Right kidney (tissue), 9 donors: ENCODE measurements at places on chromosomes 3 and 15.

DNA sequence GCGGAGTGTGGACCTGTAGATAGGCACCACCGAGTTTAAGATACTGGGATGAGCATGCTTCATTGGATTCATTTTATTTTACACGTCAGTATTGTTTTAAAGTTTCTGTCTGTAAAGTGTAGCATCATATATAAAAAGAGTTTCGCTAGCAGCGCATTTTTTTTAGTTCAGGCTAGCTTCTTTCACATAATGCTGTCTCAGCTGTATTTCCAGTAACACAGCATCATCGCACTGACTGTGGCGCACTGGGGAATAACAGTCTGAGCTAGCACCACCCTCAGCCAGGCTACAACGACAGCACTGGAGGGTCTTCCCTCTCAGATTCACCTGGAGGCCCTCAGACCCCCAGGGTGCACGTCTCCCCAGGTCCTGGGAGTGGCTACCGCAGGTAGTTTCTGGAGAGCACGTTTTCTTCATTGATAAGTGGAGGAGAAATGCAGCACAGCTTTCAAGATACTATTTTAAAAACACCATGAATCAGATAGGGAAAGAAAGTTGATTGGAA, 29.5 kb downstream of the SYNM start:
- no peak for DNase-seq

- DNase-seq, result peak; percentile 2
Observed at GRCh38 chr15:62060896-62061280, 641 bp upstream of the VPS13C start.

- DNase-seq, result no peak
Observed at GRCh38 chr3:185693985-185694653, 108.0 kb downstream of the SENP2 start.

DNA sequence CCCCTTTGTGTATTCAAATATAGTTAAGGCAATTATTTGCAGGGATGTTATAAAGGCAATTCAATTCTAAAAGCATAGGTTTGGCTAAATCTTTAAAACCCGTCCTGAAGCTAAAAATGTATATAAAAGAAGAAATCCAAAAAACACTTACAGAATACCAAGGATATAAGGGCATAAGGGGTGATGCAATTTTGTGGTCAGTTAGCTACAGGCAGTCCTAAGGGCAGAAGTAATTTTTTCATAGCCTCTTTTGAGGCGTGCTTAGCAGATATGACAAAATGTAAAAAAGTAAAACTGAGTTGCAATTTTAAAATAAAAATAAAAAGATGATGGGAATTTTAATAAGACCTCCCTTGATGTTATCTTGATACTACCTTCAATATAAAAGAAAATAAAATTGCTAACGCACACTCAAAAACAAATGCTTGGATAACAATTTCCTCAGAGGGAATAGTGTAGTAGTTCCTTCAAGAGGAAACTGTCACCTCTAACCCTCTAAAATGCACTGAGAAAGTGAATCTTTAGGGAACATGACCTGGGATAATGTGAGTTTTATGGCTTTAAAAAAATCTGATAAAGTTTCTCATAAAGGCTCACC, 104.2 kb downstream of the MYH15 start:
- DNase-seq, result no peak

GRCh38 chr3:175601521-175601920, 742.4 kb downstream of the NAALADL2 start:
- DNase-seq, result no peak

DNA sequence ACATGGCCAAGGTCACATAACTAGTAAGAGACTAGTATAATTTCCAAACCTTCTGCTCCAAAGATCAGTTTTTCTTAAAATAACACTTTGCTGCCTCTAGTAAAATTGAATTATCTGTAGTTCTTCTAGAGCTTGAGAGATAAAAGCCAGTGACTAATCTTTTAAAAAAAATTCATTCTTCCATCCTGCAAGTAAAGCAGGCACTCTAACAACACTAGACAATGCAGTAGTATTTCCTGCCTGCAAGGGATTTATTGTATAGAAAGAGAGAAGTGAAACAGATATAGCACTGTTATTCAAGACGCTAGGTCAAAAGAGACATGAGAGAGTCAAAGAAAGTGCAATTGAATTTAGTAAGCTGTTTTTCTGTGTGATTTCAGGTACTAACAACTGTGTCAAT, 159.5 kb upstream of the TBC1D5 start:
- no peak for DNase-seq

DNA sequence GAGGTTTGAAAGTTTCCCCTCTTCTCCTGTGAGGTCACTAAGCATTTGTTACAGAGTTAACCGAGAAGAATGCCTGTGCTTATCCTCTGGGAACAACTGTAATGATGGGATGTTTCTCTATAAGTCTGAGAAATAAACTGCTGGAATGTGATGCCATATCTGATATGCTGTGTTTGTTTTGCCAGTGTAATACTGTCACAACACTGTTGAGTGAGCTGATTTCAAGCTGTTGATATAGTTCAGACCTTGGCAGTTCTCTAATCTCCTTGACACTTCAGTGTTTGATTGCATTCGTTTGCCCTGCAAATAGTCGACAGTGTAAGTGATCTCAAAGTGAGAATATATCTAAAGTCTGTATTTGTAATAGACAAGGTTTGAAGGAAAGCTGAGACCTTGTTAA, 73.3 kb downstream of the PTPRG start:
- DNase-seq, result no peak

DNA sequence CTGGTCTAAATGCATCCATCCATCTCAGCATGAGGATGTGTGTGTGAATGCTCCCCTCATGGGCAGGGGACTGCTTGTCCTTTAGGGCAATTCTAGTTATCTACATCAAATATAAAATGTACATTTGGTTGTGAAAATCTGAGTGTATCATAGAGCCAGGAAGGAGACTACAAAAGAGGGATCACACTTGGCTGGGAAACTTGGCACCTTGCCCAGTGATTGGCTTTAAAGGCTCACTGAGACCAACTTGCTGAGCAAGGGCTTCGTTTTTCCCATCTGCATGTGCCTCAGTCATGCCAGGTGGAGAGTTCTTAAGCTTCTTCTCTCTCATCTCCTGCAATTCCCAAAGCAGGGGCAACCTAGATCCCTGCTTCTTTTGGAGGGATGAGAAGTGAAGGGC, 5.2 kb downstream of the CAPN3 start:
- no peak for DNase-seq

DNA sequence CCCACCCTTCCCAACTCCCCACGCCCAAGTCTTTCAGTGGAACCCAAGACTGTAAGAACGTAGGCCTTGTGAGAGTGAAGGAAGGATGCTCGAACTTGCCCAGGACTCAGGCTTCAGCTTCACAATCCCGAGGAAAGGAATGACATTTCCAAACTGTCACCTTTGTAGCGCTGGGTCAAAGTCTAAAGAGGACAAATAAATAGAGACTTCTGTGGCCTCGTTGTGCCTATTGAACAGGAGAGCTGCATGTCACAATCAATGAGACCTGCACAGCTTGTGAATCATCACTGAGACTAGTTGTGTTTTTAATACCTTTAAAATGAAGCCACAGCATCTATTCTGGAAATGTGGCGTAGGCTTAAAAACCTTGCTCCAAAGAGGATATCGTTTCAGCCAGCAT, 222.8 kb upstream of the ST8SIA2 start:
- DNase-seq, result no peak

GRCh38 chr15:32053719-32054118, 23.4 kb downstream of the CHRNA7 start:
- no peak for DNase-seq

DNA sequence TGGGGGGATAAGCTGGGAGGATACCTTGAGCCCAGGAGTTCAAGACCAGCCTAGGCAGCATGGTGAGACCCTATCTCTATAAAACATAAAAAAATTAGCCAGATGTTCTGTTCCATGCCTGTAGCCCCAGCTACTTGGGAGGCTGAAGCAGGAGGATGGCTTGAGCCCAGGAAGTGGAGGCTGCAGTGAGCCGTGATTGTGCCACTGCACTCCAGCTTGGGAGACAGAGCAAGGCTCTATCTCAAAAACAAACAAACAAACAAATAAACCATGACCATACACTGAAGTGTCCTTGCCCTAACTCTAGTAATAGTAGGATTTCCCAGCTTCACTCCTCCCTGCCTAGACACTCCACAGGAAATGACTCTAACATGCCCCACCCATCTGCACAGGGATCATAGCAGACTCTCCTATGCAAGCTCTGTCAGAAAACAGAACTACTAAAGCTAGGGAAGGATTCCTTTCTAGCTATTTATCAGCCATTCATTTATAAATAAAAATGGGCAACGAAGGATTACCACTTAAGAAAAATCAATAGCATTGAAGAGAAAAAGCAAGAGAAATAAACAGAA, 4.6 kb downstream of the ERICH6 start:
- no peak for DNase-seq

GRCh38 chr3:185400866-185401265, 37.9 kb downstream of the MAP3K13 start:
- no peak for DNase-seq

- no peak for DNase-seq
Observed at GRCh38 chr3:155370198-155370597, 76.7 kb upstream of the STRIT1 start.

DNA sequence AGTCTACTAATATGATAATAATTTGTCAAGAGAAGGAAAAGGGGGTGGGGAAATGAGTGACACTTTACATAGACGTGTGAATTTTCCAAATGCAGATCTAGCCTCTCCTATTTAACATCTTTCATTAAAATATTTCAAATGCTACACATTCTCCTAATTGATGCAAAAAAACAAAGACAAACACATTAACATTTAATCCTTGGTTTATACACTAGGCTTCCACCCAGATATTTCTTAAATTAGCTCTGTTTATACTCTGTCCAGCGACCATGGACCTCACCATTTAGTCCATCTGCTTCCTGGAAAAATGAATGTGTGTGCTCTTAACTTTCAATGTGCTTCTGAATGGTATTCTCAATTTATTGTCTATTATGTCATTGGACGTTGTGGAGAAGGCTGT, 409.9 kb downstream of the LSAMP start:
- DNase-seq, result no peak

DNA sequence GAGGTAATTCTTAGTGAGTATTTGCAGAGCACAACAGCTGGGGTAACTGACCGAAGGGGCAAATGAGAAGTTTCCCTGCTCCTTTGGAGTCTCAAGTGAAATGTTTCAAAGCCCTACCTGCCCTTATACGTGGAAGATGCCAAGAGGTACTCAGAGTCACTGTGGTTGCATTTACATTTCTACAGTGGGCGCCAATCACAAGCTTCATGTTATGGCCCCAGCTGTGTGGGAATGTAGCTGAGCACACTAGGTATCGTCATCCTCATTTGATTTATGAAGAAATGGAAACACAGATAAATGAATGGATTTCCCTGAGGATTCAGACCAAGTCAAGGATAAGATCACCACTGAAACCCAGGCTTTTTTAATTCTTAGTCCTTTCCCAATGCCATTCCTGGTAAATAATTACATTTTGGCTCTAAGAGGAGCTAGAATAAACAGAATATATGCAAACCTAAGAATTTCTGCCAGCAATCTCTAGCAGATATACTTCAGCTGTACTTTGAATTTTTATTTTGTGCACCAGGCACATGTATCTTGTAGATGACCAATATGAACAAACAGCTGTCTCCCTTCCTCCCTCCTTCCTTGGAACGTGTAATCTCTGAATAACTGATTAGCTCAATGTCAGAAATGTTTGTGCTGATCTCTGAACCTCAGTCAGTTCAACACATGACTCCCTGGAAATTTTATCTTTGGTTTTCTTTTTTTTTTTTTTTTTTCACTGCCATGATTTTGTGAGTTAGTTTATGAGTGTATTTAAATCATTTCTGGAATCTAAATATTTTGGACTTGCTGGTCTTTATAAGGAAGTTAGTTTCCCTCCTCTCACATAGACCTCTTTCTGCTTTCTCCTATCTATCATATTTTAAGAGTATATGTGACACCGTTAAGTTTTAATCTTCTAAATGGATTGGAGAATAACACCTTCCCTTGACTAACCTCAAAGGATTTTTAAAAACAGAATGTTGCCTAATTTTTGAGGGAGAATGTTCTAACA, 69.2 kb downstream of the MAP2K5 start:
- peak; percentile 6 for DNase-seq

GRCh38 chr3:132543011-132543739, 53.9 kb upstream of the ACKR4 start:
- no peak for DNase-seq

DNA sequence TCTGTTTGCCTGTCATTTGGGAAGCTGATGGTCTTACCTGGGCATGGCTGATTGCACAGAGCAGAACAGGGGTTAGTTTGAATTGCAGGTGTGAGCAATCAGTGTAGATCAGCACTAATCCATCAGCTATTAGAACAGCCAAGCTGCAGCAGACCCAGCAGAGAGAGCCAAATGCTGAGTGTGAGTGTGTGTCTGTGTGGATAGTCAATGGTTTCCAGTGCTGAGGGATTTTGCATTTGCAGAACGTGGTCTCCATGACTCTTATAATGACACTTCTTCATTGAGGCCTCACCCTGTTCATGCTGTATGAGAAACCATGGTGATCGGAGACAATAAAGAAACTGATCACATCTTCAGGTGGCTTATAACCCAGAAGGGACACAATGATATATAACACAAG, 312.1 kb downstream of the SOX2 start:
- DNase-seq, result no peak

- DNase-seq, result no peak
Observed at GRCh38 chr3:187980861-187981260, 173.1 kb upstream of the LPP start.

DNA sequence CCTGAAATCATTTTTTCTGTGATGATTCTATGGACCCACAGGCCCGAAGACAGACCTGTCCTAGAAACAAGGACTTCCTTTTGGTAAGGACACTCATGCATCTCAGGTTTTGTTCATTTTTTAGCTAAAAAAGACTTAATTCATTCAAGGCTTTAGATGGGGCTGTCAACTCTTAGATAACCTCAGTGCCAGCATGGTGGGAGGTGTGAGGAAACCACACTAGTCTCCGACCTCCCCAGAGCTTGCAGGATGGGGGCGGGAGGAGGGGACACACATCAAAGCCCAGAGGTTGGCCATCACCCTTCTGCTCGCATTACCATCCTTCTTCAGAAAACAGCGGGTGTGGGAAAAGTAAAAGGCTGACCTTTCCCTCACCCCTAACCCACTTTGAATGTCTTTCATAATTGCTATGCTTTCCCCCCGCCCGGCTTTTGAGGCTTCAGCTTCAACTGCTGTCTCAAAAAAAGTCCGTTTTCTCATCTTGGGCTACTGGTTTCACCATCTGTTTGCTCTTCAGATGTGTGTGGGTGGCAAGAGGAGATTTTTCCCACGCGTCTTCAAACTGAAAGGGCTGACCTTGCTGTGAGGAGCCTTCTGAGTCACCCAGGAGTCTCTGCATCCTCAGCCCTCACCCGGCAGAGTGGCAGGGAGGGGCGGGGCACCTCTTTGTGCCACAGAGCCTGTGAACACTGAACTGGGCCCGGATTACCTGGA, 27.6 kb upstream of the CXCR6 start:
- DNase-seq, result no peak

DNA sequence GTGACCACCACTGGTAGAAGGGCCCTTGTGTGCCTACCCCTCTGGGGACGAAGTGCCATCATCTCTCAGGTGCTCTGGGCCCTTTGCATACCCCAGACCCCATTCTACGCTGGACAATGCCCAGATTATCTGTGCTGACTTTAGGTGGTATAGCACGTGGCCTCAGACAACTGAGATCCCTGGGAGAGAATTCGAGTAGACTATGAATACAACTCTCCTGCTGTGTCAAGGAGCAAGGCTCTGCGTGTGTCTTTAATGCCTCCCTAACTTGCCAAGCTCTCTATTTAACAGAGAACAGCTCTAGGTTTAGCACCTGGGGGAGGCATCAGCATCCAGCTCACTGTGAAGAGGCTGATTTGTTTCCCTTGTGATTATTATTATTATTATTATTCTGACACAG, 29.1 kb downstream of the FAM3D start:
- DNase-seq, result no peak
